ENCODE measurements at places on chromosomes 3 and 15.

- ATAC-seq = no peak
These were observed 41.9 kb downstream of the FAM43A start for GRCh38 chr3:194727435-194728128.

DNA sequence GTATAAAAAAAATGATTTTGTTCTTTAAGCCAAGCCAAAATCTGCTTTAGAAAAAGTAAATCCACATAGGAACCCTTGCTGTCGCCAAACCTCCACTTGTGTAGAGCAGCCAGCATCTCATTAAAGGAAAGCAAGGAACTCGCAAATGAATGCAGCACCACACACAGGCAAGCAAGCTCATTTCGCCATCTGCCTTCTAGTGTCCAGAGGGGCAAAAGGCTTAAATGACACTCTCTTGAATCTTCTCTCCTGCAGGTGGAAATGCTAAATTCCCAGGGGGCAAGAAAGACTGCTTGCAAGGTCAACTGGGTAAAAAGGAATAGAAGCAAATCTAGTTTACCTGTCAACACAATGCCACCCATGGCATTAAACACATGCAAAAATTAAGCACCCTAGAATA, 2.4 kb downstream of the MB21D2 start:
- ATAC-seq = peak; percentile 27

DNA sequence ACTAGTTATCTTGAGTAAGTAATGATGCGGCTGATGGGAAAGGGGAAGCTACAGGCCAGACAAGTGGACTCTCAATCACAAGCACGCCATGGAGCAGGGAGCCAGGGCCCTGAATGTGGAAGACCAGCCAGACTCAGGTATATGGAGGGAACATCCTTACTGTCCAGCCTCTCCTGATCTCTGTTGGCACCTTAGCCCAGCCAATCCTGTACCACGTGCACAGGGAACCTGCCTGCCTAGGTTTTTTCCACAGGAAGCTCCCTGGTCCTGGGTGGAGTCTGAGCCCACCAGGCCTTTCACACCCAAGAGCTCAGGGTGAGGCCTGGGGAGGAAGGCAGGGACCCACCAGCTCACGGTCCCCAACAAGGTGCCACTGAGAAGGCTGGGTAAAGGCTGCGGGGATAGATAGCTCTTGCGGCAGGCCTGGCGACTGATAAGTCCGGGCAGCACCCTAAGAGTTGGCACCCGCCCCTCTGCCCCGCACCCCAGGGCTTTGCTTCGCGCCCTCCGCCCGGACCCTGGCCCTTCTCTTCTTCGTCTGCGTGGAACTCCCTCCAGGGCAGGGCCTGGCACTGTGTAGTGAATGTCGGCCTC, 933 bp upstream of the APEH start:
- no peak for ATAC-seq

- ATAC-seq = no peak
These were observed 45.9 kb downstream of the CHDH start for GRCh38 chr3:53800041-53800906.

DNA sequence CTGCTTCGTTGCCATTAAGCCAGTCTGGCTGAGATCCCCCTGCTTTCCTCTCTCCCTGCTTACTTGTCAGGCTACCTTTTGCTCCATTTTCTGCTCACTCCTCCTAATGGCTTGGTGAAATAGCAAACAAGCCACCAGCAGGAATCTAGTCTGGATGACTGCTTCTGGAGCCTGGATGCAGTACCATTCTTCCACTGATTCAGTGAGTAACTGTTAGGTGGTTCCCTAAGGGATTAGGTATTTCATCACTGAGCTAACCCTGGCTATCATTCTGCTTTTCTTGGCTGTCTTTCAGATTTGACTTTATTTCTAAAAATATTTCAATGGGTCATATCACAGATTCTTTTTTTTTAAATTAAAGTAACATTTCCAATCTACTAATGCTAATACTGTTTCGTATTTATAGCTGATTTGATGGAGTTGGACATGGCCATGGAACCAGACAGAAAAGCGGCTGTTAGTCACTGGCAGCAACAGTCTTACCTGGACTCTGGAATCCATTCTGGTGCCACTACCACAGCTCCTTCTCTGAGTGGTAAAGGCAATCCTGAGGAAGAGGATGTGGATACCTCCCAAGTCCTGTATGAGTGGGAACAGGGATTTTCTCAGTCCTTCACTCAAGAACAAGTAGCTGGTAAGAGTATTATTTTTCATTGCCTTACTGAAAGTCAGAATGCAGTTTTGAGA, 25.0 kb downstream of the CTNNB1 start:
- ATAC-seq = peak; percentile 38

- ATAC-seq = no peak
These were observed 417.7 kb upstream of the TBL1XR1 start for GRCh38 chr3:177615015-177615414.

- peak; percentile 98 for ATAC-seq
These were observed 16.0 kb upstream of the PCOLCE2 start for GRCh38 chr3:142904639-142905436.

GRCh38 chr3:9412293-9412692, 14.9 kb downstream of the SETD5 start:
- no peak for ATAC-seq

DNA sequence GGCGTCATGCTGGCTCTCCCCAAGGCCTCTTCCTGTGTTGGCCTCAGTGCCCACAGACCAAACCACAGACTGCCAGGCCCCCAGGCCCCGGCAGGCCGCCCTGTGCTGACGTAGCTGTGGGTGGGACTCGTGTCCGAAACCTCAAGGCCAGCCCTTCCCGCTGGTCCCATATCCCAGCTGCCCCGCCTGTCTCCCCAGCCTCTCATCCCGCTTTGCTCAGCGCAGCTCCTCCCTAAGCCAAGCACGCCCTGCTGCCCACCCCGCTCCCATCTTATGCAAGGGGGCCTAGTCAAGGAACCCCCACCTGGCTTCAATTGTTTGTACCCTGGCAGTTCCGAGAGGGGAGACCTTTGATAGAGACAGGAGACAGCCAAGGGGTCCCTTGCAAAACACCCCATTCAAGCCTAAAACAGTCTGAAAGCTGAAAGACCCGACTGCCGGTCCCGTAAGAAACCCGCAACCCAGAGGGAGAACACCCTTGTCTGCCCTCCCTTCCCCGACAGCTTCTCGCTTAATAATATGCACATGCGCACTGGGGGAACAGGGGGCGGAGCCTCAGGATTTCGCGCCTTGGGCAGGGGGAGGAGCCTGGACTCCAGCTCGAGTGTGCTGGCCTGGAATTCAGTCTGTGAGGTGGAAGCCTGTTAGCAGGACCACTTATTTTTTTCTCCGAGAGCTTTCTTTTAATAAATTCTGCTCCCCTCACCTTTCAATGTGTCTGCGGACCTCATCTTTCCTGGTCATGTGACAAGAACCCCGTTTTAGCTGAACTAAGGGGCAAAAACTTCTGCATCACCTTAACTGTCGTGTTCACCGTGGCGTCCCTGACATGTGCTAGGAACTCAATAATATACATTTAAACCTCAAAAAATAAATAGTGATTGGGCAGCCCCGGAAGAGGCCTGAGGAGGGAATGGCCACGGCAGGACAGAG, 17.2 kb downstream of the TNFAIP8L3 start:
- peak; percentile 83 for ATAC-seq

DNA sequence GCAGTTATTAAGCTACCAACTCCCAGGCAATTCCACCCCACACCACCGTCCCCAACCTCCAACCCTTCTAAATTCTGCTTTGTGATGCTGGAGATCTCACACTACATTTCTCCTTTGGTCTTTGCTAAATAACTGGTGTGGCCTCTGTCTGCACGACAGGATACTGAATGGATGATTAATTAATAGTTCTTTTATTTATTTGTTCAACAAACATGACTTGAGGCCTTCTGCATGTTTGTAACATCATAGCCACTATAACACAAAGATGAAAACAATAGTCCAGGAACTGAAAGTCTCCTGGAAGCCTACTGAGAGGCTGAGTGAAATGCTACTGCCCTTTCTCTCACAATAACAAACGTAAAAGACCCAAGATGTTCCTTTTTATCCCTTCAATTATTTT, 609.5 kb upstream of the UBE2E2 start:
- peak; percentile 71 for ATAC-seq

DNA sequence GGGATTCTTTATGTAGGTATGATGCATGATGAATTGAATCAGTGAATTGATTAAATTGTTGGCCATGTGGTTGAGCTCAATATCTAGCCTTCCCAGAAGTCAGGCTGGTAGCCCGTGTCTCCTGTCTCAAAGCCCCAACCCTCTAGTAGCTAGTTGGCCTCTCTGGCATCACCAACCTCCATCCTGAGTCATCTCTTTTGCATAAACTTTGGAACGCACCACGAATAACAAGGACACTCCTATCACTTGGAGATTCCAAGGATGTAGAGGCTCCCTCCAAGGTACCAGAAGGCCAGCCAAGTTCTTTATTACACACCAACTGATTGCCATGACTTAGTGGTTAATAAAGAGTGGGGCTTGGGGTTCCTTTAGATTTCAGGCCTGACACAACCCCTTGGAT, 148.4 kb downstream of the APBA2 start:
- no peak for ATAC-seq

DNA sequence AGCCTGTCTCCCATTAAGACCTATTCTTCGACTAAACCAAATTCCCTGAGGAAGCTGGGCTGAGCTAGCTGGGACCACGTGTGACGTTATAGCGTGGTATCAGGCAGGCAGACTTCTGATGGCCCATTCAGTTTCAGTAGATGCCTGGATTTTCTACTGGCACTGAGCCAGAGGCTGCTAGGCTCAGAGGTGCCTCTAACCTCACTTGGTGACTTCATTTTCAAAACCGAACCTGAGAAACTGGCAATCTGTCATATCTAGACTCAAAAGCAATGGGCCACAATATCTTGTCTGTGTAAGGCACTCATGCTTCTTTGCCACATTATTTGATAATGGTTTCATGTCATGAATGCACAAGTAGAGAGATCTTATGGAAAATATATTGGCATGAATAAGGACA, 352.1 kb upstream of the AZI2 start:
- no peak for ATAC-seq

- peak; percentile 82 for ATAC-seq
These were observed 191.6 kb downstream of the GAP43 start for GRCh38 chr3:115814778-115815380.

DNA sequence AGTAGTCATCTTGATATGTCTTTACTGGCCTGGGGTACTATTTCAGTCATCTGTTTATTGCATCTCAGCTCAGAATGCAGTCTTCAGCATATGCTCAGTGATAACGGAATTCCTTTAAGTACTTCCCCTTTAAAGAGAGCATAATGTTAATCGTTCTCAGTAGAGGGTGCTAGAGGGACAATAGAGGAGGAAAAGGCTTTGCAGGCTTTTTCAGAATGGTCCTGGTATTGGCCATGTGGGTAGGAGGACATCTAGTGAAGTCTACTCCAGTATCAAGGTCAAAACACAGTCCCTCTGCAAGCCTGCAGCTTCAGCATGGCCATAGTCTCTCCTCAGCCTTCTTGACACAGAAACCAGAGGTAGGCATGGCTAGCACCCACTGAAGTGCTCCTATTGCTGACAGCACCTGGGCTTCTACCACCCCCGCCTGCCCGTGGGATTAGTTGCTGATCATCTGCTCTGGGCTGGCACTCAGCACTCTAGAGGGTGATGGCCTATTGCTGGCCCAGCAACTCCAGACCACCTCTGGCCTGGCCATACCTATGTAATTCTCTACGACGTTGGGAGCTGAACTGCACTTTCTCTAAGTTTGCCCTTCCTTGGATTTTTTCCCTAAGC, 65.4 kb downstream of the KCNH8 start:
- peak; percentile 79 for ATAC-seq

- ATAC-seq = no peak
These were observed 49.1 kb upstream of the CSPG4 start for GRCh38 chr15:75761446-75762356.

DNA sequence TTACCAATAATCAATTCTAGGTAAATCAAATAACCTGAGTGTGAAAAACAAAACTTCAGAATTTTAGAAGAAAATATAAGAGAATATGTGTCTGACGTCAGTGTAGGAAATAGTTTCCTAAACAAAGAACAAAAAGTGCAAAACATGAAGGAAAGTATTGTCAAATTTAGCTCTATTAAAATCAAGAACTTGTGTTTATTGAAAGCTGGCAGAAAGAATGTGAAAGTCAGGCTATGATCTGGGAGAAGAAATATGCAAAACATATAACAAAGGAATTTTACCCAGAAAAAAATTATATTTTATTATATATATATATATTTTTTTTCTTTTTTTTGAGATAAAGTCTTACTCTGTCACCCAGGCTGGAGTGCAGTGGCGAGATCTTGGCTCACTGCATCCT, 129.1 kb upstream of the ANKRD28 start:
- no peak for ATAC-seq

- no peak for ATAC-seq
These were observed 13.8 kb upstream of the MSL2 start for GRCh38 chr3:136209921-136210320.

- no peak for ATAC-seq
These were observed 8.8 kb downstream of the C3orf22 start for GRCh38 chr3:126549861-126550487.

All from motor neuron (in vitro differentiated cells).